Foreskin keratinocyte (primary cell): ENCODE measurements at places on chromosomes 16 and 17. TPM values are rescaled to one million over a fixed set of nuclear protein-coding genes. Genes with fewer than 3 reads are reported as not detected.

Gene IRX3
- total RNA-seq = 4.3 and 5.1 TPM in 2 replicates

Gene SPN
- not detected in 2 replicates for total RNA-seq

Gene PLXDC1
- total RNA-seq = 0.27 and 0.28 TPM in 2 replicates

Gene HNF1B
- not detected in 2 replicates for total RNA-seq

Gene TSPAN10
- 0.67 and 0.71 TPM in 2 replicates for total RNA-seq

Gene CMTM4
- total RNA-seq = 18.8 and 20.3 TPM in 2 replicates

Gene SPATA20
- 33.8 and 53.6 TPM in 2 replicates for total RNA-seq

Gene BCAR1
- 78.2 and 80.5 TPM in 2 replicates for total RNA-seq

Gene FA2H
- 0.14 and 0.27 TPM in 2 replicates for total RNA-seq

Gene NPIPA8
- total RNA-seq = 8.4 TPM in 1 of 2 replicates, not detected in the other

Gene KRT16
- 115 and 208 TPM in 2 replicates for total RNA-seq

Gene KRT20
- total RNA-seq = not detected in 2 replicates

Gene C17orf50
- not detected in 2 replicates for total RNA-seq

Gene SLC47A1
- total RNA-seq = 1.8 and 2.0 TPM in 2 replicates
